ENCODE measurements at places on chromosomes 6 and 20.

- no peak for DNase-seq
These were observed 78.2 kb upstream of the DST start for GRCh38 chr6:56720882-56721281.

DNA sequence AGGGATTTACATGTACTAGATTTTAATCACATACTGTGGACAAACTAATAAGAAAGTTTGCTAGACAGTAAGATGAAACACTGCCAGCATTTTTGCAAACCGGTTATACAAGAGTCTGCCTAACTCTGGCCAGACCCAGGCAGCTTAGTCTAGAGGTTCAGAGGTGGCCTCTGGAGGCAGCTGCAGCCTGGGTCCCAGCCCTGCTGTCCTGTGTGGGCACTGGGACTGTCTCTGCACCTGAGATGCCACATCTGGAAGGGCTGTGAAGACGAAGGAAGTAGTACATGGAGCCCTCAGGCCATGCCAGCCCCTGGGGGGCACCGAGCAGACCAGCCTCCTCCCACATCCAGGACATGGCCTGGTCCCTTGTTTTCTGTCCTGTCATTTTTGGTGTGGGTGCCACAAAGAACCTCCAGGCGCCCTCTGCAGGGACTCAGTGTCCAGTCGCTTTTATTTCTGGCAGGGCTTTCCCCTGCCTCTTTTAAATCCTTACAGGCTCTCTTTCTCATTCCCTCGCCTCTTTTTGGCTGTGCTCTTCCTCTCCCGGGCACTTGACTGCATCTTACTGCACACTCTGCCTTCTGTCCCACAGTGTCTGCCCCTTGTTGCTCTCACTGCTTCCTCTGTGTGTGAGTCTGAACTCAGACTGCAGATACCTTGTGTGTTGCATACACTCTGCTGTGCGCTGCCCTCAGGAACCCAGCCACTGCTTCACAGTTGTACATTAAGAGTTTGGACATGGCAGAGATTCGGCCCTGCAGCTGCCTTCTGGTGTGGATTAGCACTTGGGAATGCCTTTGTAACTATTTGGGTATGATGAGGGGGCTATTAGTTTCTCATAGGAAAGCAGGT, 216.7 kb downstream of the ZDHHC14 start:
- no peak for DNase-seq

- no peak for DNase-seq
These were observed 39.7 kb upstream of the GJA1 start for GRCh38 chr6:121395736-121396135.

DNA sequence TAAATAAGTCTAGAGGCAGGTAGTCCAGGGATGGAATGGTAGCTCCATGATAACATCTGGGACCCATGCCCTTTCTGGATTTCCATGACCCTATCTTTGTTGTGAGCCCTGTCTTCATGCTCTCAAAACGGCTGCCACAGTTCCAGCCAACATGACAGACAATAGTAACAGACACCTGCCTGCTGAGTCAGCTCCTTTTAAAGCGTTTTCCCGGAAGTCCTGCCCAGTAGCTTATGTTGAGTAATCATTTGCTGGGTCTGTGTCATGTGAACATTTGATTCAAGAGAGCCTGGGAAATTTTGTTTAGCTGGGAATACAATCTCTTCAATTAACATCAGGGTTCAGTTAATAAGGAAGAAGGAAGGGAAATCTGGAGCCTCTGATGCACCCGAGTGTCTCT, 262.2 kb upstream of the SULF2 start:
- DNase-seq = no peak

DNA sequence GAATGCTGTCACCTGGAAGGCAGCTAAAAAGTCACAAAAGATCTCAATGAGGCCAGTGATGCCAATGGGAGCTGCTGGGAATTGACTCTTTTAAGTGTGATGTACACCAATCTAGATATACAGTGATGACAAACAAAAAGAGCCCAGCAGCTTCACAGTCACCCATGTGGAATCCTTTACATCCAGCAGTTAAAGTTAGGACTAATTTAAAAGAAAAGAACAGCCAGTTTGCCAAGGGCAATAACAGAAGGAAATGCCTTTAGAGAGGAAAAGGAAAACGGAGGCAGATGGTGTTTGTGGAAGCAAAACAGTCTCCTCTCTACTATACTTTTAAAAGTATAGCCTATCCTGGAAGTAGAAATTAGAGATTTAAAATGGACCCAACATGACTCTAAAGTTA, 873.5 kb downstream of the EPHA7 start:
- no peak for DNase-seq

DNA sequence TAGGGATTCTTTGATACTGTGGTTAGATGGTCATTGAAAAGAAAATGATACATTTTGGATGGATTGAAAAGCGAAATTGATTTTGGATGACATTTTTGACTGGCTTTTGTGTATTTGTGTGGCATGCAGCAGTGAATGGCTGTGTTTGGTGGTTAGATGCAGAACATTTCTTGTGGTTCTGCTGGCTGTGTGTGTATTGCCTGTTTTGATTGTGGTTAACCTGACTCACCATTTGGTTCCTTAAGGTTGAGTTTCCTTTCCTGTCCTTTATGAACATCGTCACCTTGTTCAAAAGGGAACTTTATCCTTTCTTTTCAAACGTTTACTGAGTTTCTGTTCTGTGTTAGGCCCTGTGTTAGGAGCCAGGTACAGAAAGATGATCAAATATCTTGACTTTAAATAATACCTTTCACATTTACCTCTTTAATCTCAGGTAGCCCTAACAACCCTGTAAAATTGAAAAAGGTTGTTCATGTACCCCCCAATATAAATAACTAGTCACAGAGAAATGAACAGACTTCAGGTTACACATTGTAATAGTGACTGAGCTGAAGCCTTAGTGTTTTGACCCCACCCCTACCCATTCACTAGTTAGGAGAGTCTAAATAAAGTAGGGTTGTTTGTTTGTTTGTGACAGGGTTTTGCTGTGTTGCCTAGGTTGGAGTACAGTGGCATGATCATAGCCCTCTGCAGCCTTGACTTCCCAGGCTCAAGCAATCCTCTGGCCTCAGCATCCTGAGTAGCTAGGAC, 23.8 kb downstream of the ANKS1A start:
- peak; percentile 51 for DNase-seq

DNA sequence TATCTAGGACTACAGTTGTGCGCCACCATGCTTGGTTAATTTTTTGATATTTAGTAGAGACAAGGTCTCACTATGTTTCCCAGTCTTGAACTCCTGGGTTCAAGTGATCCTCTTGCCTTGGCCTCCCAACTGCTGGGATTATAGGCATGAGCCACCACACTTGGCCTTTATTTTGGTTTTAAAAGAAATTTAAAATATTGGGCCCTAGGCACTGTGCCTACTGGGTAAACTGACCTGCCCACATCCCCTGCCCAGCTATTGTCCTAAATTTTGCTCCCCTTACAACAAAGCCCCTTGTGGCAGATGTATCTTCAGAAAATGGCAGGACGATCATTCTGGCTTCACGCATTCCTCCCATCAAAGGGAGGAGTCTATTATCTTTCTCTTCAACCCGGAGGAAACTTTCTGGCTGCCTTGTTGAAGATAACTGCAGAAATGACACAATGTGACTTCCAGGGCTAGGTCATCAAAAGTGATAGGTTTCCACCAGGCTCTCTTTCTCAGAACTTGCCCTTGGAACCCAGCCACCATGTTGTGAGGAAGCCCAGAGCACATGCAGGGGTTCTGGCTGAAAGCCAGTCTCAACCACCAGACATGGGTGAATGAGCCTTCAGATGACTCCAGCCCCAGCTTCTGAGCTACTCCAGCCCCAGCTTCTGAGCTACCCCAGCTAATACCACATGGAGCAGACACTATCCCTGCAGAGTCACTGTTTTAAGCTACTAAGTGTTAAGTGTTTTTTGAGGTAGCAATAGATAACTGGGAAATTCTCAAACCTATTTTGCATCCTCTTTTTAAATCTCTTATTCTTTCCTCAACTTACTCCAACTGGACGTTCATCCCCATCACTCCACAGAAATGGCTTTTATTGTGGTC, 4.6 kb upstream of the GUCA1B start:
- DNase-seq = peak; percentile 28

DNA sequence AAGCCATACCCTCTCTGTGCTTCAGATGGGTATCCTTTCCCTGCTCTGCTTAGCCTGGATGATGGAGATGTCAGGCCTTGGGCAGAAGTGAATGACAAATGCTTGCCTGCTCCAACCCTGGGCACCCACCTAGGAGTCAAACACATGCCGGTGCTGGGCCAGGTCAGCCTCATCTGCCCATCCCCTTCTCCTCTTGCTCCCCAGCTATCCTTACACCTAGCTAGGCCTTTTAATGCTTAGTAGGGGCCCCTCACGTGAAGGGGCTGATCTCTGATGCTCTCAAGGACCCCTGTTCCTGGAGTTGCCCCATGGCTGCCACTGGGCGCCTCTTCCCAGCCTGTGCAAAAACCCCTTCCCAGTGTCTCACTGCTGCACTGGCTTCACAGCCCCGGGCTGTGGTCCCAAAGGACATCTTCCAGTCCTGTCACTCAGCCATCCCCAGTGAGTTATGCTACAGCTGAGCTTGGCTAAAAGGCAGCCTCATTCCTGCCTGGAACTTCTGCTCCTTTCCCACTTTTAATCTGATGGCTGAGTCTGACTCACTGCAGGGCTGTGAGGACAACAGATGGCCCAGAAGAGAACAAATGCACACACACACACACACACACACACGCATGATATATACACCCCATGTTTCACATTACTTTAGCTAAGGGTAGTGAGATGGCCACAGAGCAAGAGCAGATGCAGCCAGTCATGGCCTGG, 12.8 kb upstream of the SDCBP2 start:
- no peak for DNase-seq

GRCh38 chr6:8888468-8888867, 453.1 kb upstream of the SLC35B3 start:
- peak; percentile 8 for DNase-seq

DNA sequence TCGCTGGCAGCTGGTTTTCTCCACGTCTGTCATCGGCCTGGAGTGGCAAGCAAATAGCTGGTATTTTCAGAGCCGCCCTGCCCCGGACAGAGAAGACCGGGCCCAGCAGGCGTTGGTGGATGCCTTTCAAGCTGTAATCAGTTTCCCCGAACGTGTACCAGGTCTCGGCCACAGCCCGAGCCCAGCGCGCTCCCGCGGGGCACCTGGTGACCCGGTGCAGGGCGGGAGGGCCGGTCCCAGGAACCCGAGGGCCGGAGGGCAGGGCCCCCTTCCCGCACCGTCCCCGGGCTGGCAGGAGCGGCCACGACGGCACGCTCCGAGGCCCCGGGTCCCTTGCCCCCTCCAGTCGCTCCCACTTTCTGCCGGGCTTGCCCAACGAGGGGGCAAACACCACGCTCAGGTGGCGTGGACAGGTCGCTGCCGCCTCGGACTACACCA, 348 bp upstream of the PYGB start:
- no peak for DNase-seq

GRCh38 chr6:14128012-14128411, 10.4 kb downstream of the CD83 start:
- no peak for DNase-seq

DNA sequence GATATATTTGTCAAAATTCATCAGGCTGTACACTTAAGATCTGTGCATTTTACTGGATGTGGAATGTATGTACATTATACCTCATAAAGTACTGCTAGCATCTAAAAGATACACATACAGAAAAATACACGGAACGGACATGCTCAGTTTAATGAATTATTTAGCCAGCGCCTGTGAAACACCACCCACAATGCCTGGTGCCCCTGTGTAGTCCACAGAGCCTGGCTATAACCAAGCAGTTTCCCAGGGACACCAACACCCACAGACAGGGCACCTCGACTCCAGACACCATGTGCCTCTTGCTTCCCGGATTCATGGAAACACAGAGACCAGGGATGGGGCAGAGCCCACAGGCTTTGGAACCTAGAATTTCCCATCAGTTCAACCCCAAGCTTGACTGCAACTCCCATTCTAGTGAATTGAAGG, 17.4 kb upstream of the ARMC12 start:
- DNase-seq = no peak

DNA sequence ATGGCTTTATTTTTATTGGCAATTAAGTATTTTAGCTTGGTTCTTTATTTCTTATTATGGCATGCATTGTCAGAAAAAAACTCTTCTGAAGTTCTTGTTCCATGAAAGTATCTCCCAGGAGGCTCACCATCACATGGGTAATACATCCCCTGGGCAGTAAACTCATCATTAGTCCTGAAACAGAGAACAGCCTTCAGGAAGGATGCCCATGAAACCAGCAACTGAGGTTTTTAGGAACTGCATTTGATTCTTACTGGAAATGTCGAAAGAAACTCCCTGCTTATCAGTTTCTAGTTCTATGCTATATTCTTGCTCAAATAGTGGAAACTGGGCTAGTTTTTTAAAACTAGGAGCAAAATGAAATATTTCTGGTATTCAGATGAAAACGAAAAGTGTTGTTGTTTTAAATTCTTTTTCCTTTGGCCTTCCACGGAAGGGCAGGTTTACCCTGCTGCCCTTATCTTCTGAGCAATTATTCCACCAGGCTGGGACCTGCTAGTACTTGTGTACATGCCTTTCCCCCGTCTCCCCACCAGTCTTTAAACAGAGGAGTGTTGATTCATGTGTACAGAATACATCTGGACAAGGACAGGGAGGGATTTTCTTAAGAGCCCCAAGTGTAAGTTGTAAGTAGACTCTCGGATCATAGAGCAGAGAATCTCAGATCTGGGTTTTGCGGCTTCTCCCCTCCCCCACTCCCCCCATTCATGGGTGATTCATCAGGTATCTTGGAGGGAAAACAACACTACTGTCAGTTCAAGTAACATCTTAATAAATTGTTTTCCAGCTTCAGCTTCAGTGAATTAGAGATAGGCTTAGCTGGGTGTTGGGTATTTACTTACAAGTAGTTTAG, 81.5 kb downstream of the RTN4IP1 start:
- DNase-seq = no peak

- DNase-seq = no peak
These were observed 12.0 kb downstream of the LPIN3 start for GRCh38 chr20:41352666-41353065.

DNA sequence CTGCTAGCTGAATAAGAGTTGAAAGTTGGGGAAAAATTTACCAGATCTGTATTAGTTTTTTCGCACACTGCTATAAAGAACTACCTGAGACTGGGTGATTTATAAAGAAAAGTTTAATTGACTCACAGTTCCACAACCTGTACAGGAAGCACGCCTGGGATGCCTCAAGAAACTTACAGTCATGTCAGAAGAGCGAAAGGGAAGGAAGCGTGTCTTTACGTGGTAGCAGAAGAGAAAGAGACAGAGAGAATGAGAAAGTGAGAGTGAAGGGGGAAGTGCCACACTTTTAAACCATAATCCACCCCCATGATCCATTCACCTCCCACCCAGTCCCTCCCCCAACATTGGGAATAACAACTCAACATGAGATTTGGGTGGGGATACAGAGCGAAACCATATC, 79.6 kb downstream of the KHDC1L start:
- no peak for DNase-seq

GRCh38 chr6:4316867-4317400, 181.6 kb upstream of the ECI2 start:
- DNase-seq = peak; percentile 55

- DNase-seq = no peak
These were observed 655.0 kb upstream of the HS3ST5 start for GRCh38 chr6:114997813-114998292.

GRCh38 chr20:40915756-40916155, 112.9 kb upstream of the TOP1 start:
- no peak for DNase-seq

GRCh38 chr6:73671911-73672685, 18.3 kb upstream of the SLC17A5 start:
- no peak for DNase-seq

Data from HS-5 (cell line).